ENCODE measurements at places on chromosomes 4 and X.

DNA sequence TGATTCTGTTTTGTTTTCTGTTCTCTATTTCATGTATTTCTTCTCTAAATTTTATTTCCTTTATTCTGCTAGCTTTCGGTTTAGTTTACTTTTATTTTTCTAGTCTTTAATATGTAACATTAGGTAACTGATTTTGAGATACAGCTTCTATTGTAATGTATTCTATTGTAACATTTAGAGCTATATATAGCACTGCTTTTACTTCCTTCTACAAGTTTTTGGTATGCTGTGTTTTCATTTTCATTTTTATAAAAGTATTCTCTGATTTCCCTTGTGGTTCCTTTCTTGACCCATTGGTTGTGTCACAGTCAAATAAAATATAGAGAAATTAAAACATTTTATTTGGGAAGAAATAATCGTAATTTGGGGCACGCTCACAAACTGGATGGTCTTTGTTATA is 13.9 kb upstream of the CT47A1 start:
- DNase-seq: no peak

GRCh38 chrX:19912-20571 is 261.1 kb upstream of the PLCXD1 start:
- DNase-seq: no peak

DNA sequence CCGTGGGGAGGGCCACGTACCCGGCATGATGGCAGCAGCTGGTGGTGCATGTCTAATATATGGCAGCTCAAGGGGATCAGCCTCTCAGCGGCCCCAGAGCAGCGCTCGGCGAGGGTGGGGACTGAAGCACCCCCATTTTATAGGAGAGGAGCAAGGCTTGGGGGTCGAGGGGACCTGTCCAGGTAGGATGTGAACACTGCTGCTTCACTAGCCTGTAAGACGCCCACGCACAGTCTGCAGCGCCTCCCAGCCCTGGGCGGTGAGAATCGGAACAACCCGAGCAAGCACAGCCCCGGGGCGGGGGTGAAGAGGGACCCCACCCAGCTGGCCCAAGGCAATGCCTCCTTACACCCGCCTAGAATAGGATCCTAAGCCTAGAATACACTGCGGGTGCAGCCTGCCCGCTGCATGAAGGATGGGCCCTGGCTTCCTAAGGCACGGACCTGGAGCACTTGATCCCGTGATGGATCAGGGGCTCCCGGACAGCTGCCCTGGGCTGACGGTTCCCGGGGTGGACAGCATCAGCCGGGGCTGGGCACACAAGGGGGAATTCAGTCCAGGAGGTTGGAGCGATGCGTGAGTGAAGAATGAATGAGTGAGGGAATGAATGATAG is 17.6 kb downstream of the ADRA2C start:
- no peak for DNase-seq

- no peak for DNase-seq
Observed at GRCh38 chr4:59535541-59535940, 1664.6 kb upstream of the ADGRL3 start.

DNA sequence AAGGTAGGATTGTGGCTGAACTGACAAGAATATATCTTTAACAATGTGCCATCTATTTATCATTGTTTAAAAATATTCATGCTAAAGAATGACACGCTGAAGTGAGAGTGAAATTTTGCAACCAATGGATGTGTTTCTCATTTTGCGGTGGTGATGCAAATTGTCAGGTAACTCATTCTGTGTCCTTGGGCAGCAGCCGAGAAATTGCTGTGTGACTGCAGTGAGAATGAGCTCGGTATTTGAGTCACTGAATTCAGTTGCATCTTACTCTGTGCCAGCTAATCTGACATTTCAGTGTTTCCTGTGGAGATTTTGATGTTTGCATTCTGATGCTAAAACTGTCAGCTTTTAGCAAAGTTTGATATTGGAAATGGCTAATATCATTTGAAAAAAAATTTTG is 28.1 kb downstream of the MCUB start:
- no peak for DNase-seq

DNA sequence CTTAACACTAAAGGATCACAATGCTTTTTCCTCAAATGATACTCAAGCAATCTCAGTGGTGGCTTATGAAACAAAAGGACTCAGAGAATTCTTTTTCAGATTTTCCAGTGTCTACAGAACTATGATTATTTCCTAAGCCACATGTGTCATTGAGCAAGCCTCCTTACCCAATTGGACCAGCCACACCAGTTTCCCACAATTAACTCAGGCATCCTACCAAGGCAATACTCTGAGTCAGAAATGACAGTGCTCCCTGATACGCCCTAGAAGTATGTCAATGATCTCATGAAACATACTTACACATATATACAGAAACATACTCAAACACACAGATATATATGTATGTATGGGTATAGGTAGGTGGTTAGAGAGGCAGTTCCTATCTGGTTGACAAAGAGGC is 4.8 kb downstream of the ADAMTS3 start:
- DNase-seq: no peak

DNA sequence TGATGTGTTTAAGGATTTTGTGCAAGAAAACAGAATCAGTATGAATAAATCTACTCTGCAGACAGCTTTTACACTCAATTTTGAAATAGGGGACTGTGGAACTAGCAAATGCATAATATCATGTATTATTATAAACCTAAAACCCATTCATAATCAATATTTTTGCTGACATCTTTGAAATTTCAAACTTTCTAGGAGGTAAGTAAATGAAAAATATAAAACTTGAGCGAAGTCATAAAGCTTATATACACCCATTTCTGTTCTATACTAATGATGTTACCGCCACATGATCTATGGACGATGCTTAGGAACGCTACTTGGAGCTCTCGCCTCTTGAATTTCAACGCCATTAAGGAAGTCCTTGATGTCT is 38.1 kb downstream of the ADGRA3 start:
- DNase-seq: no peak

DNA sequence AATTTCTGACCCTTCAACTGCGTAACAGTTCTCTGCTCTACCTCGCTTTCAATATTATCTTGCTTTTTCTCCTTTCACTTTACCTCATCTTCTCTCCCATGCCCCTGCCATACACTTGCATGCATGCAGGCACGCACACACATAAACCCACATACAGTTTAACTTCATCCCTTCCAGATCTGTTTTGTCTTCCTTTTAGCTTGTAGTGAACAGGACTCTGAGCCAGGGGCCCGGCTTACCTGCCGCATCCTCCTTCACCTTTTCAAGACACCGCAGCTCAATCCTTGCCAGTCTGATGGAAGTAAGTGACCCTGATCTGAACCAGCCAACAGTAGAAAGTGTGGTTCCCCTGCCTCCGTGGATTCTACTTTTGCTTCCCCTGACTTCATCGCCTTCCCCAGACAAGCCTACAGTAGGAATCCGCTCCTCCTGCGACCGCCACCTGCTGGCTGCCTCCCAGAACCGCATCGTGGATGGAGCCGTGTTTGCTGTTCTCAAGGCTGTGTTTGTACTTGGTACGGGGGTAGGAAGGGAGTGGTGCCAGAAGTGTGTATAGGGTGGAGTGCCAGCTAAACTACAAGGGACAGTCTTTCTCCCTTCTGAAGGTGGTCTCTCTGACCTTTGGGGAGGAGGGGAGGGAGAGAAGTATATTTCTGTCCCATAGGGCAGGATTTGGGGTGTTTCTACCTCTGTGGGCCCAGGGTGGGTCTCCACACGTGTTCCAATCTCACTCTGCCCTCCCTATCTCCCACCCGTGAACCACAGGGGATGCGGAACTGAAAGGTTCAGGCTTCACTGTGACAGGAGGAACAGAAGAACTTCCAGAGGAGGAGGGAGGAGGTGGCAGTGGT is 10.7 kb downstream of the MED12 start:
- DNase-seq: no peak

DNA sequence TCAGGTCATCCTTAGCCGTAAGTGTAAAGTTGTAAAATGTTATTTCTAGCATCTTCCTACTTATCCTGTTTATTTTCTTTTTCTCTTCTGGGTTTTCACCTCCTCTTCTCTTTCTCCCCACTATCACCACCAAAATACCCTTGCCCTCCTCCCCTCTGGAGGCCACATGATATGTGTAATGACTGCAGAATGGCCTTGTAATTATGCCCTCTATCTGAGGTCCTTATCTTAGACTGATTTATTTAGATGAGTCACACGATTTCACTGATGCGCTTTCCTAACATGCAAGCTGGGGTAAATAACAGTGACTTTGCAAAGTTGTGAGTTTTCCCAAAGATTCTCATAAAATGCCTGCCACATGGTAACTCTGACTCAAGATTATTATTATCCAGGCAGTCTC is 231.8 kb upstream of the GPRIN3 start:
- DNase-seq: no peak

- DNase-seq: no peak
Observed at GRCh38 chrX:48505481-48505880, 3.3 kb upstream of the PORCN start.

GRCh38 chr4:118237531-118237930 is 115.3 kb downstream of the PRSS12 start:
- DNase-seq: no peak

DNA sequence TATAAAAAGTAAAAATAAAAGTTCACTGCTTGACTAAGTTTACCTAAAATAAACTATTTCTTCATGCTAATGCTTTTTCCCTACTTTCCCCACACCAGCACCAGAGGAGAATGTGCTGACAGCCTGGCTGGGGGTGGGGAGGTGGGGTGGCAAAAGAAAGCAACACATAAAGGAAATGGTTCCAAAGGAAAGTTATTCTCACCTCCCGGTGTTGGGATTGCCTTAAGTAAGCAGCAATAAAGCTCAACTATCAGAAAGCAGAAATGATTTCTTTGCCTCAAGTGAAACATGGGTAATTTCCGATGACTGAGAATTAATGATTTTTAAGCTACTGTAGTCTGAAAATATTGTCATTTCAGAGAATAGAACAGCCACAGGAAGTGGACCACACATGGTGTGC is 84.5 kb upstream of the DKK2 start:
- DNase-seq: no peak

DNA sequence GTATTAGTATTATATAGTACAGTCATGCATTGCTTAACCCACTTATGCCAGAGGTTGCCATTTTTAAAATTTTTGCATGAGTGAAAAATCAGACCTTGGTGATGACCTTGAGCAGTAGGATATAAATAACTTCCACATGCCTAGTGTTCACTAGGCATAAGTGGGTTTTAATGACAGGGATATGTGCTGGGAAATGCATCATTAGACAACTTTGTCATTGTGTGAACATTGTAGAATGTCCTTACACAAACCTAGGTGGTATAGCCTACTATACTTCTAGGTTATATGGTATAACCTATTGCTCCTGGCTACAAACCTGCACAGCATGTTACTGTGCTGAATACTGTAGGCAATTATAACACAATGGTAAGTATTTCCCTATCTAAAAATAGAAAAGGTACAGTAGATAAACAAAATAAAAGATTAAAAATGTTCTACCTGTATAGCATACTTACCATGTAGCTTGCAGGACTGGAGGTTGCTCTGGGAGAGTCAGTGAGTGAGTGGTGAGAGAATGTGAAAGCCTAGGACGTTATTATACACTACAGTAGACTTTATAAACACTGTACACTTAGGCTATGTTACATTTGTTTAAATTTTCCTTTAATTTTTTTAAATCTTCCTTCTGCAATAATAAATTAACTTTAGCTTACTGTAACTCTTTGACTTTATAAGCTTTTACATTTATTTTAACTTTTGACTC is 326.7 kb downstream of the ANK2 start:
- DNase-seq: no peak

DNA sequence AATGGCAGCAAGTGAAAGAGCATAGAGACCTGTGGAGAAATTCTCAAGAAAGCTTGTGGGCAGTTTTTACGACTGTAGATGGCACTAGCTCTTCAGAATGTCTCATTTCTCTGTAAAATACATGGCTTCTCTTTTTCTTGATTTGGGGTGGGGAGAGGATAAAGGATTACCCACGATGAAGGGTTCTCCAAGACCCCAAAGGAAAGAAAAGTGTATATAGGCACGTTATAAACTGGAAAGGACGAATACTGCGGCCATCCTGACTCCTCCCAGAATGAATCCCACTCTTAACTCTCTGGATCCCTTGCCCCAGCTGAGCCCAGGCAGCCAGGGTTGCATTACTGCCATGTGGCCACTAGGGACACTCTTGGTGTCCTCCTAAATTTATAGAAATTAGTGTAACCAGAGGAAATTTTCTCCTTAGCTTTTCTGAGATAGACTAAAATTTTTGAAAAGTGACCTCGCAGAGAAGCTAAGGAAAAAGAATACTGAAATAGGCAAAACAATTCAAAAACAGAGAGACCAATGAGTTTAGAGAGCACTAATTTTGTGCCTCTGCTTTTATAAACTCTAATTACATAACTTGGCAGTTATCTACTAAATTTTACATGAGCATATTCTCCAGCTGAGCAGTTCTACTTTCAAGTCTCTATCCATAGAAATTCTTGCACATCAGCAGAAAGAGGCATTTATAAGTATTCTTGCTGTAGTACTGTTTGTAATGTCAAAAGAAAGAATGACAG is 37.8 kb upstream of the PCDH19 start:
- DNase-seq: no peak

- DNase-seq: no peak
Observed at GRCh38 chrX:129449148-129449547, 74.1 kb downstream of the SMARCA1 start.

DNA sequence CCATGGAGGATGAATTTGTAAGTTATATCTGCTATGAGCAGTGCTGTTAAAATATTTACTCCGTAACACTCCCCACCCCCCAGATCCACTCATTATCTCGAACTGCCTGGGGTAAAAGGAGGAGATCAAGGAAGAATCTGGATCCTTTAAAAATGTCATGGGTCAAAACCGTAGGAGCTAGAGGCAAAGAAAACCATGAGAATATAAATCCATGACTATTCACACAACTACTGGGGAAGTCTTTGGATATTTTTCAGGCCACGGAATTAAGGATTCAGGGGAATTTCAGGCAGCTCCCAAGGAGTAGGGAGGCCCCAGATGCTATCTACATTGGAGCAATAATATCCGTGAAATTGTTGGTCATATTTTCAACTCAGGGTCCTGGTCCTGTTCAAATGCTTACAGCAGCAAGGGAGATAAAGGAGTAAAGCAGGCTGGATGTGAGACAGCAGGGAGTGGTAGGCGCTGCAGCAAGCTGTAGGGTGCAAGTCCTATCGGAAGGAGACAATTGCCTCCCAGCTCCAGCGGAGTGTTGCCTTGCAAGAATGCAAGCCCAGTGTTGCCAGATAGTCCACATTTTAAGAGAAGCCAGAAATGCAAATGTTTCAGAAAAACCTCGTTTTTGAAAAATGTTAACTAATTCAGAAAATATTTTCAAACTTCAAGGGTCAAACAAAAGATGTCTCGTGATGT is 116.2 kb upstream of the KIT start:
- no peak for DNase-seq

DNA sequence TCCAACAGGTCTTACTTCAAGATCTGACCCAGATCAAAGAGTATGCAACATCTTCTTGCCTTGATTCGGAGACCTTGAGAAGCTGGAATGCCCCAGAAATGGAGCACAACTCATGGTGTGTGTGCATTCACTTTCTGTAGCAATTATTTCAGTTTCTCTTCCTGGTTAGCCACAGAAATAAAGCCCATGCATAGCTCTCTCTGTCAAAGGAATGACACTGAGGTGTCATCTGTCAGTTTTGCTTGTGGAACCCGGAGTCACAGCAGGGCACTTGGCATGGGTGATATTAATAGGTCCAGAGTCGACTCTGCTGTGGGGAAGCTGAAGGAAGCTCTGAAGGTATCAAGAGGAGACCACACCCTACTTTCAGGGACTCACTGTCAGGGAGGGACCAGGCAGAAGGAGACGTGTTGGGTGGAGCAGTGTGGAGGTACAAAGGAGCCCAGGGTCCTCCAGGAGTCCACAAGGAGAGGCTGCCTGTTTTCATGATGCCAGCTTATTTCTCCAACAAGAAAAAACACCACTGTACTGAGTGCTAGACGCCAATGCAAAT is 10.7 kb downstream of the CLNK start:
- DNase-seq: no peak

All from left lung (tissue), 14 donors.